ENCODE measurements at places on chromosomes 2 and 18.
A peak's percentile ranks its signal among the peaks of the same experiment; 100 is the strongest.

DNA sequence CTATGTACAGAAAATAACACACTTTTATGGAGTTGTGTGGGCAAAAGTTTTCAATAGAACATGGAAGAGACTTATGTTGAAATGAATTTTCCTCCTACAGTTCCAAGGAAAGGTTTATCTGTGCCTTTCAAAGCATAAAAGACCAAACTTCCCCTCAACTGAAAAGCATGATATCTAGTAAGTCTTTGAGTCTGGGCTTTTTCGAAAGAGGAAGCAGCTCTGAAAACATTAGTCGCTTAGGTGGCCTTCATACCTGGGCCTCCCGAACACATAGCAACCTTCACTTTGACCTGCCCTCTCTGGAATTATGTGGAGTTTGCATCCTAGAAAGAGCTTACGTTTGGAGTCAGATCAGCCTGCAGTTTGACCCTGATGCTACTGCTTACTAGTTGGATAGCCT lies 4.8 kb upstream of the CAPN14 start:
- no peak for DNase-seq

- peak; percentile 64 for DNase-seq
Measured at GRCh38 chr18:56702946-56703345, 51.8 kb downstream of the WDR7 start.

DNA sequence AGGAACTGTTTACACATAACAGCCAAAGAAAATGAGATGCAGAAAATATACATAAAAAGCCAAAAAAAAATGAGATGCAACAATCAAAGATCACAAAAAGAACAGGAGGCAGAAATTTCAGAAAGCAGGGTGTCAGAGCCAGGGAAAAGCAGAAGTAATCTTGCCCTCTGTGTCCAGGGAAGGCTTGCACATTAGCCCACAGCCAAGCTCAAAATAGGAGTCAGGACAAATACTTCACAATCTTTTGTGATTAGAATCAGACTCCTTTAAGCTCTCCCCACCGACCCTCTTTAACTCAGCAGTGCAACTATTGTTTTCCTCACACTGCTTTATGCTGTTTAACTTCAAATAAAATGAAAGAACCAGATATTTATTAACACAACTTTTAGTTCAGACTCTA lies 34.6 kb downstream of the IAH1 start:
- DNase-seq, result no peak

- DNase-seq, result no peak
Measured at GRCh38 chr2:53952519-53952918, 18.3 kb downstream of the PSME4 start.

- no peak for DNase-seq
Measured at GRCh38 chr2:62343206-62343605, 147.3 kb downstream of the B3GNT2 start.

- no peak for DNase-seq
Measured at GRCh38 chr18:22132763-22133162, 36.6 kb upstream of the GATA6 start.

DNA sequence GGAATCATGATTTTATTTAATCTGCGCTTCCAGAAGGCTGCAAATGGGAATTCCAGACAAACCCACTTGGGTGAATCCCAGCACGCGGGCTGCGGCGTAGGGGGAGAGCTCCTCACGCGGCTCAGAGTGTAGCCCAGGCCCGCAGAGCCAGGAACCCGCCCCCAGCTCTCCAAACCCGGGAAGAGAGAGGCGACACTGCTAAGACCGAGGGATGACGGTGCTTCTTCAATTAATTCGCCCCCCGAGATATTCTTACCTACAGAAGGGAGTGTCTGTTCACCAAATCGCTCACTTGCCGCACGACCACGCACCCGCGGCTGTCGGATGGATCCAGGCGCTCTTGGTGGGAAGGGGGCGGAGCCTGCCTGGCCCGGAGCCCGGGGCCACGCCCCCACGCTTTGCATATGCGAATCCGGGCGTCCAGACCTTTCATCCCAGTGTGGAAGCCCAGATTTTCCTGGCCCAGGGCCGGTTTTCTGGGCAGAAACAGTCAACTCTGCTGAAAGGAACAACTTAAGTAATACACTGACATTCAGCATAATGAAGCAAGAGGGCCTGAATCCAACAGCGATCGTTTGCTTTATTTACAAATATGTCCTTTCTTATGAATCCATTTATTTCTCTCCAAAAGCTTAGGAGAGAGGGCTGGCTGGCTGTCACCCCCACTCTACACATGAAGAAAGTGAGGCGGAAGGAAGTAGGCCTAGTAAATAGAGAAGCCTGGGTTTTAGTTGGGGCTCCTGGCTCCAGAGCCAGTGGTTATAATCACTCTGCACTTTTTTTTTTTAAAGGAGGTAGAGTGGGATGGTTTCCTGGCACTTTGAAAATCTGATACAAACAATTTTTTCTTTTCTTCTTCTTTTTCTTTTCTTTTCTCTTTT lies at the start of gene SLC19A3:
Gene SLC19A3, minus strand, starts transcription at position 342 of the 881 bp plus-strand sequence. CDS start 15,710 bp downstream, outside the sequence.
- peak; percentile 83 for DNase-seq

GRCh38 chr2:235588750-235589149 lies 94.9 kb downstream of the AGAP1 start:
- DNase-seq, result no peak

DNA sequence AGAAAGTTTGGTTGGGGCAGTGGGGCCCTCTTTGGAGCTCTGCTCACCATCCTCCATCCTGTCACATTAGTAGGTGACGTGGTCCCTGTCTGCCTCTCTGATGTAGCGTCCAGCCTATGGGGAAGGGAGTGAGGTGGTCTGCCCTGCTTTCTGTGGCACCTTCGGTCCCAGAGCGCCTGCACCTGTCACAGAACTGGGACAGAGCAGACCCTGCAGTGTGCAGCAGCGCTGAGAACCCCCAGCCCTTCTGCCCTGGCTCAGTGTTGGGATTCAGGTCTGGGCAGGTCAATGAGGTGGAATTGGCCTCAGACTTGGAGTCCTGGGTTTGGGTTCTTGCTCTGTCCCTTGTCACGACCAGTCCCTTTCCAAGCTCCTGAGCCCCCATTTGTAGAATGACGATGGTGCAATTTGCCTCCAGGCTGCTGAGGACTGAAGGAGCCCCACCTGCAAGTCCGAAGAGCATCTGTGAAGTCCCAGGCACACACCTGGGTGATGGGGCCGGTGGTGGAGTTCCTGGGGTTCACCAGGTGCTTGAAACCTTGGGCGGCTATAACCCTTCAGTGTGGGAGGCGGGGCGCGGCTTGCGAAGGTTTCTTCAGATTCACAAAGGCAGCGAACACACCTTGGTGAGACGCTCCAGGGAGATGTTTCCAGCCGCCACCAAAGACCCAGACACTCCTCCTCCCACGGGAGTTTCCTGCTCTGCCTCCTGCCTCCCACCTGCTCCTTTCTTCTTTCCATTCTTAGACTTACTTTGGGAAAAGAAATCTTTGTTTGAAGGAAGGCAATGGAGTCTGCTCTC lies 265.4 kb upstream of the HDAC4 start:
- no peak for DNase-seq

DNA sequence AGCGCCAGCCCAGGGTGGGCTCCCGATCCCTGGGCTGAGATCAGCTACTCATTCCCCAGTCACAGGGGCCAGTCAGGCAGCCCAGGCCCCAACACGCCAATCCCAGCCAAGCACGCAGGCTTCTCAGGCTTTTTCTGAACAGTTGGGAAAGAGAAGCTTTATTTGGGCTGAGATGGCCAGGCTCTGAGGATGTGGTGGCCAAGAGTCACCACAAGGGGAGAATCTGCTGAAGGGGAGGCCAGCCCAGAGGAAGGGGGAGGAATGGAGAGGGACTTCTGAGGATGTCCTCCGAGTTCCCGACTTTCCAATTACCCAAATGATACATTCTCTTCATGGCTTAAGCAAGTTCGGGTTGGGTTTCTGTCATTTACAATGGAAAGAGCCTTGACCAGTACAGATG lies 2.8 kb upstream of the DIPK1C start:
- no peak for DNase-seq

GRCh38 chr2:234032279-234032856 lies 18.1 kb upstream of the SPP2 start:
- no peak for DNase-seq

DNA sequence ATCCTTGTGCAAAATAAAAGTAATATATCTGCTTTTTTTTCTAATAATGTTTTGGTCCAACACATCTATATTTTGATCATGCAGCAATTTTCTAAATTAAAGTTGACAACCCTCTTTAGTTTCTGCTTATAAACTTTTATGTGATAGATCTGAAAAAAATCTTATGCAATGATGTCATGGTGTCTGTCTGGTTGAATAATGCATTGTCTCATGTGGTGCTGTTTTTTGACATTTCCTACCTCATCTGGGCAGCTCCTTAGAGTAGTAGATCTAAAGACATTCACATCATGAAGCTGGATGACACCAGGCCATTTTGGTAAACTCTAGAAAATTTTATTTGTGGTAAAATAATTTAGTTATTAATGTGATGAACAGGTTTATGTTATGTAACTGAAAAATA lies 106.8 kb upstream of the FN1 start:
- DNase-seq, result no peak

DNA sequence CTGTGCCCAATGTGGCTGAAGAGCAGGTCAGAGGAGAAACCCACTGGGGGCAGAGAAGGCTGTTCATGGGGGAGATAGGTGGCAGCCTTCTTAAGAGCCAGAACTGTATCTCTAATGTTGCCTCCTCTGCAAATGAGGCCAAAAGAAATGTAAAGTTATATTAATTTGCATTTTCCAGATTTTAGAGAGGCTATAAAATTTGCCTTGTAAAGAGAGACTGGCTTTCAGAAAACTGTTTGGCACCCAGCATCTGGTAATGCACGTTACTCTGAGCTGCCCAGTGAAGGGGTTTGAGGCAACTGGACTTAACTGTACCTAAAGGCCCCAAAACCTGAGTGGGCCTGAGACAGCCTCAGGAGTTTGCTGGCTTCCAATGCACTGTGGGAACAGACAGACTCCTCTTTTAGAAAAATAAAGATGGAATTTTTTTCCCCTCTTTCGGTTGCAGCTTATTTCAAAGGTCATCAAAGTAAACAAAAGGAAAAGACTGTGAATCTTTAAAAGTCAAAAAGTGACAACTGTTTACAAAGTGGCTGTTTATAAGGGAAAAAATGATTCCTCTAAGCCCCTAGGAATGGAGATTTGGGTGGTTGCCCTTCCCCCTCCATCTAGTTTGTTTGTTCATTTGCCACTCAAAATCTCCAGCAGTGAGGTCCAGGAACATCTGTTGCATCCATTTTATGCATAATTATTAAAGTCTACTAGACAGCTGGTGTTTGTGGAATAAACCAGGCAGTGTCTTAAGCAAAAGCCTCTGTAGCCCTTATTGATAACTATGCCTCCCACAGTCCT lies 132.2 kb upstream of the ZFP36L2 start:
- DNase-seq, result no peak
